ENCODE measurements at places on chromosomes 3 and 15.
A peak's percentile ranks its signal among the peaks of the same experiment; 100 is the strongest.

DNA sequence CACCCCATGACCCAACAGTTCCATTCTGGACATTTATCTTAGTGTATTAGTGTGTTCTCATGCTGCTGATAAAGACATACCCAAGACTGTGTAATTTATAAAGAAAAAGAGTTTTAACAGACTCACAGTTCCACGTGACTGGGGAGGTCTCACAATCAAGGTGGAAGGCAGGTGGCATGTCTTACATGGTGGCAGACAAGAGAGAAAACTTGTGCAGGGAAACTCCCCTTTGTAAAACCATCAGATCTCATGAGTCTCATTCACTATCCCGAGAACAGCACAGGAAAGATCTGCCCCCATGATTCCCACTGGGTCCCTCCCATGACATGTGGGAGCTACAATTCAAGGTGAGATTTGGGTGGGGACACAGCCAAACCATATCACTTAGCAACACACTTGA is 21.6 kb upstream of the GPD1L start:
- DNase-seq: no peak

GRCh38 chr15:68834346-68834745 is 13.7 kb upstream of the ANP32A start:
- no peak for DNase-seq

GRCh38 chr3:122200661-122201060 is 17.2 kb downstream of the CASR start:
- DNase-seq: no peak

DNA sequence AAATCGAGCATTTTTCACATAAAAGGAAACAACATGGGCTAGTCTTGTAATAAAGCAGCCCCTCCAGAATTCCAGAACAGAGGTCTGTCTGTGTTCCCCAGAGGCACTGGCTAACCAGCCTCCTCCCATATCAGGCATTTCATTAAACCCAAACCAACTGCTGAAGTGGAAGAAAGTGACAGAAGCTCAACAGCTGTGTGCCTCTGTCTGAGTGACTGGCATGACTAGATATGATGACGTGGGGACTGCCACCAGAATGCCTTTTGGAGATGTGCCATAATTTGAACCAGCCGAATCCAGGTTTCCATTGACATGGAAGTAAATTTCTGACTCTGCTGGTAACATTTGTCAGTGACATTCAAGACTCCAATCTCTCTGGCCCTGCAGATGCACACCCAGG is 8.7 kb downstream of the LIMD1 start:
- no peak for DNase-seq

DNA sequence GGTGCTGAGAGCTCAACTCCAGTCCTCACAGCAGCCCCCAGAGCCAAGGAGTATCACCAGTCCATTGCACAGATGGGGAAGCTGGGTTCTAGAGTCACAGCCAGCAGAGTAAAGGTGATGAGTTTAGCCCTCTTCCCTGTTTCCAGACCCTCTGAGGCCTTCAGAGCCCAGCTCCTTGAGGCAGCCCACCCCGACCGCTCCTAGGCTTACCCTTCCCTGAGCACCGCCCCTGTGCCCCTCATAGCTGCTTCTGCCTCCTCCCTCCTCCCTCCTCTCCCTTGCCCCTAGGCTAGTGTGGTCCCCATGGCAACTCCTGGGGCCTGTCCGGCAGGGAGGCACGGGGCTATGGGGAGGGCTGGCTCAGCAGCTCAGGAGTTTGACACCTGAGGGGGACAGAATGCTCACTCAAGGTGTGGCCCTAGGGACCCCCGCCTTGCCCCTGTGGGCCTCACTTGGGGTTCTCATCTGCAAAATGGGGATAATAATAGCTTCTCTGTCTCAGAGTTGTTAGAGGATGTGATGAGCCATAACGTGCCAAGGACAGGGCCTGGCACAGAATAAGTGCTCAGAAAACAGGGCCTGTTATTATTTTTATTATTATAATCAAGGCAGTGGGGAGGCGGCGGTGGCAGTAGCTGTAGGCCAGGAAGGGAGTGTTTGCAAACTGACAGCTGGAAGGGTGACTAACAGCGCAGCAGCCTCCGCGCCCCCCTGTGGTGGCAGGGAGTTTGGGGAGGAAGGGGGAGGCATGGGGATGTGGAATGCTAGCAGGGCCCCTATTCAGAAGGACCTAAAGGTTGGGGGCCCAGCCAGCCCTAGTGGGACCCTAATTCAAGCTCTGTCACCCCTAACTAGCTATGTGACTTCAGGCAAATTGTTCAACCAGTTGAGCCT is 11.5 kb downstream of the CSK start:
- peak; percentile 69 for DNase-seq

- DNase-seq: no peak
Observed at GRCh38 chr15:77563623-77564156, 69.0 kb downstream of the LINGO1 start.

DNA sequence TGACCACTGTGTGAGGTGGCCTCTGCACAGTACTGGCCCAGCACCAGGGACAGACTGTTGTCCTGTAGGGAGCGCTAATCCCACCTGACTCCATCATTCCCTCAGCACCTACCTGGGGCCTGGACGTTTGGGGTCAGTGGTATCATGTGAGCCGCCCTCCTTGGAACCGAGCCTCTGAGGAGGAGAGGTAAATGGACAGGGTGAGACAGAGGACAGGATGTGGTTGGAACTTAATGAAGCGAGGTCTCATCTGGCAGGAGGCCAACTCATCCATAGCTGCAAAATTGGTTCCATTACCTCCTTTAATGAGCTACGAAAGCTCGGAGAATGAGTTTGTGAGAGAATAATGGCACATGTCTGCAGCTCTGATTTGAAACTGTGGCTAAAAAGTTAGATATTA is 13.9 kb downstream of the MAPKAPK3 start:
- no peak for DNase-seq

DNA sequence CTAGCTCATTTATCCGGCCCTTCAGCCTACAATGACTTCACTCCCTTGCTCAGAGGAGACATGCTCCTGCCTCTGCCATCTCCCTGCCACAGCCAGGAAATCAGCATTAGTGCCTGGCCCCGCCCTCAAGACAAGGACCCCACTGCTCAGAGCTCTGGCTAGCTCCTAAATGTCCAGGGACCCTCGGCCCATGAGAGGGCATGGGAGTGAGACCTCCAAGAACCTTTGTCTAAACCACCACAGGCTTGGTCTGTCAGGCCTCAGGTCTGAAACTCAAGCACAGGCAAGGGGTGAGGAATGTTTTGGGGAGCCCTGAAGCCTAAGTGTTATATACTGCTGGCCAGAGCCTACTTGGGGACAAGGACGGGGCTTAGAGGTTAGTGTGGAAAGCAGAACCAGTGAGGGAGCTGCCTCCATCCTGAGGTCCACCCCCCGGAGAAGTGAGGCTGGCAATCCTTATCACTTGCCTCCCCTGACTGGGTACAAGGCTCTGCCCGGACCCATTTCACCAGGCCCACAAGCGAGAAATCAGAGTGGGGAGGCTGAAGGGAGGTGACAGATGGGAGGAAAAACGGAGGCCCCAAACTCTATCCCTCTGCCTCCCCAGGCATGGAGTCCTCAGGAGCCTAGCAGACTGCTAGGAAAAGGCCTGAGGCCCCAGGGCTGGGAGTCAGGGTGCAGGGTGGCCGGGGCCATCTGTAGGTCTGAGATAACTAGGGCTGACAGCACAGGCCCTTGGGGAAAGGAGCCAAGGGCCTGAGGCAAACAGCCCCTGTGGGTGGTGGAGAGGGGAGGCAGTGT is 18.8 kb downstream of the SHF start:
- DNase-seq: no peak

- DNase-seq: no peak
Observed at GRCh38 chr15:89187986-89188514, 33.3 kb downstream of the RLBP1 start.

GRCh38 chr3:105466072-105466471 is 99.4 kb downstream of the ALCAM start:
- DNase-seq: no peak

DNA sequence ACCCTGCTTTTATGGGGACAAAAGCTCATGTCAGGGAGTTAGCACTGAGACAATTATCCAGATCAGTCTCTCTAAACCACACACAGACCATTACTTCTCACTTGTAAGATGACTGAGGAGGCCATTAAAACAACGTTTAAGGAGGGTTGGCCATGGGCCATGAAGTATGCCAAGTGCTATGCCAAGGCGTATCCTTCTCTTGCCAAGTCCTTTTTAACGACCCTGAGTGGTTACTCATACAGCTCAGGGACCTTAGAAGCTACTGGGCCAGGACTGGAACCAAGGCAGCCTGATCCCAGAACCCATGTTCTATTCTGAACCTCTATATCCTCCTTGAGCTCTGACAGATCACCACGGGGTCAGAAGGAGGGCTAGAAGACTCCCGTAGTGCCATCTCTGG is 50.0 kb downstream of the NMNAT3 start:
- no peak for DNase-seq

GRCh38 chr3:111415018-111415417 is 127.0 kb upstream of the CD96 start:
- DNase-seq: no peak

DNA sequence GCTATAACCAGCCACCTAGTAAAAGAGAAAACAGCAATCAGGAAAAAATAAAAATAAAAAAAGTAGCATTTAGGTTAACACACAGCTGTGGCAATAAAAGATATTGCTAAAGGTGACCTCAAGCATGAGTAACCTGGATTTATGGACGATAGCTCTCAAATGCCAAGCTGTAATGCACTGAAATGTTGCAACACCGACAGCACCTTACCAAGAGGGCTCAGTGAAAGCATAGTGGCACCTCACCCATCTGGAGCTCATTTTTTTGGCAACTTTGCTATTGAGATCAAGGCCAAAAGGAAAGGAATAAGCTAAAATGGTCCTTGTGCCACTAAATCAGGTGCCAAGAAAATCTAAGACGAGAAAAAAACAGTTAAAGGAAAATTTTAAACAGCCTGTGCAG is 2.5 kb downstream of the HACD2 start:
- DNase-seq: no peak

- DNase-seq: no peak
Observed at GRCh38 chr3:126180477-126181397, at the start of gene ALDH1L1. Gene ALDH1L1 (minus strand): TSS chr3:126180586. CDS start chr3:126160979, 19,607 bp downstream.

- DNase-seq: no peak
Observed at GRCh38 chr3:184300378-184300720, 1.3 kb downstream of the PSMD2 start.

DNA sequence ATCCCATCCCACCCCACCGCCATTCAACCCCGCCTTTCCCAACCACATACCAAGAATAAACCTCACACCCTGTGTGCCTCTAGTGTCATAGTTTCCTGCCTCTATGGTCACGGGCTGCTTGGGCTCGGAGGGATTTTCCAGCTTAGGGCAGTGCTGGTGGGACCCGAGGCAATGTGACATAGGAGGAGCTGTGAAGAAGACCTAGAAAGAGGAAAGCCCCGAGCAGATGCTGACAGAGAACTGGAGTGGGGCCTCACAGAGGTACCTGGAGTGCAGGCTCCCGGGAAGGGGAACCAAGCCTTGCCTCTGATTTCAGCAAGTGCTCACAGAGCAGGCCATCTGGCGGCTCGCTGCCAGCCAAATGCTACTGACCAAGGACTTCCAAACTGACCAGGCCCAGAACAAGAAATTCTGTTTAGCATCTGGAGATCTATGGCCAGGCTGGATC is 27.5 kb downstream of the BHLHE40 start:
- peak; percentile 96 for DNase-seq

GRCh38 chr3:82044930-82045705 is 283.7 kb upstream of the GBE1 start:
- DNase-seq: no peak

- DNase-seq: no peak
Observed at GRCh38 chr15:77010857-77011256, 15.9 kb downstream of the PSTPIP1 start.

- no peak for DNase-seq
Observed at GRCh38 chr15:100889385-100890050, 9.9 kb downstream of the ALDH1A3 start.

DNA sequence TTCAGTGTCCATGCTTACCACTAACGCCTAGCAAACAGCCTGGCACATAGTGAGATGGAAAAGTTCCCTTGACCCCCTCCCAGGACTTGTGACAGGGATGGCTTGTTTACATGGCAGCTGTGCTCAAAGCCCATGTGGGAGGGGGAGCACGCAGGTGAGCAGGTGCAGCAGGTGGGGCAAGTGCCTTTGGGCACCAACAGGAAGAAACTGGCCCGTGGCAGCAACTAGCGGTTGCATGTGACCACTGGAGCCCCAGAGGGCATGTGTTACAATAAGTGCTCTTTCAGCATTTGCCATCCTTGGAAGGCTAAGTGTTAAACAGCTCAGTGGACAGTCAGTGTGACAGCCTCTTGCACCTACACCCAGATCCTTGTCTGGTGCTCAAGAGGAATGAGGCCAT is 734.6 kb downstream of the TUSC7 start:
- DNase-seq: no peak

- DNase-seq: no peak
Observed at GRCh38 chr15:49462232-49462844, 39.3 kb downstream of the FGF7 start.

DNA sequence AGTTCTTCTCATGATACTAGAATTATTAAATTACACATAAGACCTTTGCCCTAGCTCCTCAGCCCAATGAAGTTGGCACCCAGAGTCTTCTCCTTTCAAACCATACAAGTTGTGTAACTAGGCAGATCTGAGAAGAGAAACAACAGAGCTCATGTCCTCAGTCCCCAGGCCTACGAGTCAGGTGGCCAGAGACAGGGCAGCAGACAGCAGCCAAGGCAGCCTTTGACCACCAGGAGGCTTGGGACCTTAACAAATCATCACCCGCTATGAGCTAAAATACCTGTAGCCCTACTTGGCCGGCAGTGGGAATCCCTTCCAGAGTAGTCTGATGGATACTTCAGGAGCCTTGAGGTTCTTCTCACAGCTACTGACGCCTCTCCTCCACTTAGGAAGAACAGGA is 18.3 kb downstream of the STIMATE start:
- DNase-seq: no peak

- DNase-seq: no peak
Observed at GRCh38 chr3:157116017-157116416, 43.9 kb downstream of the CCNL1 start.

GRCh38 chr3:55731741-55732140 is 244.6 kb upstream of the WNT5A start:
- DNase-seq: no peak

DNA sequence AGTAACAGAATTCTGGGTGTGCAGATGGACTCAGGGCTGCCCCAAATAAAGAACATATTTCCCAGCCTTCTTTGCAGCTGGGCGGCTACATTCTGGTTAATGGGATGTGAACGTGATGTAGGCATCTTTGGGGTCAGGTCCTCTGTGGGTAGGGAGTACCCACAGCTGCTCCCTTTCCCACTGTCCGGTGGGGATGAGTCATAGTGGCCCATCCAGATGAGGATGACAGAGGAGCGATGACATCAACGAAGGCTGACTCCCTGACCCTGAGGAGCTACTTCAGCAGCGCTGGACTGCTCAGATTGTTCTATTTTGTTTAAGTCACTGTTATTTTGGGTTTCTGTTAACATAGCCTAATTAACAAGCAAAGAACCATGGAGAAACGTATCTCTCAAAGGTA is 38.0 kb downstream of the SRPRB start:
- DNase-seq: no peak

GRCh38 chr3:132378048-132378762 is 39.1 kb upstream of the DNAJC13 start:
- no peak for DNase-seq

GRCh38 chr3:25775936-25776335 is 7.3 kb downstream of the NGLY1 start:
- DNase-seq: no peak
